ENCODE measurements at places on chromosomes 12 and 14.

DNA sequence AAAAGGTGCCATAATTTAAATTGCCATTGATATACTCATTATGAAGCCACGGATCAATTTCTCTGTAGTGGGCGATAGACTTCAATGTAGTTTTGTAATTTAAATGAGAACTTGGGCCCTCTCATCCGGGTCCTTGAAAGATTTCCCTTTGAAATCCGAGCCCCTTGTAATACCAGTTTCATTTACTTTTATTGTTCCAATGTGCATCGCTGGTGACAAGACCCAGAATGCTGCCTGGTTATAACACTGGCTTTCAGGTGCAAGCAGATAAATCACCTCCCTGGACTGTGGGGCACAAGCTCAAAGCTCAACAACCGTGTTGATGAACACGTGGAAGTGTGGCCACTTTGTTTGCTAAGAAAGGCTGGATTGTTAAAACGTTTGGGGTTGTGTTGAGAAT, 68.9 kb upstream of the FZD10 start:
- no peak for DNase-seq
- H3K4me1 ChIP-seq, result no peaks in the 10 kb centered on the region
- peaks cover 27% of the 10 kb centered on the region for H3K27me3 ChIP-seq
- no peak overlapping the region for H3K27ac ChIP-seq

GRCh38 chr12:24198070-24198469, 248.6 kb upstream of the SOX5 start:
- no peak for DNase-seq
- no peak overlapping the region for H3K4me3 ChIP-seq

DNA sequence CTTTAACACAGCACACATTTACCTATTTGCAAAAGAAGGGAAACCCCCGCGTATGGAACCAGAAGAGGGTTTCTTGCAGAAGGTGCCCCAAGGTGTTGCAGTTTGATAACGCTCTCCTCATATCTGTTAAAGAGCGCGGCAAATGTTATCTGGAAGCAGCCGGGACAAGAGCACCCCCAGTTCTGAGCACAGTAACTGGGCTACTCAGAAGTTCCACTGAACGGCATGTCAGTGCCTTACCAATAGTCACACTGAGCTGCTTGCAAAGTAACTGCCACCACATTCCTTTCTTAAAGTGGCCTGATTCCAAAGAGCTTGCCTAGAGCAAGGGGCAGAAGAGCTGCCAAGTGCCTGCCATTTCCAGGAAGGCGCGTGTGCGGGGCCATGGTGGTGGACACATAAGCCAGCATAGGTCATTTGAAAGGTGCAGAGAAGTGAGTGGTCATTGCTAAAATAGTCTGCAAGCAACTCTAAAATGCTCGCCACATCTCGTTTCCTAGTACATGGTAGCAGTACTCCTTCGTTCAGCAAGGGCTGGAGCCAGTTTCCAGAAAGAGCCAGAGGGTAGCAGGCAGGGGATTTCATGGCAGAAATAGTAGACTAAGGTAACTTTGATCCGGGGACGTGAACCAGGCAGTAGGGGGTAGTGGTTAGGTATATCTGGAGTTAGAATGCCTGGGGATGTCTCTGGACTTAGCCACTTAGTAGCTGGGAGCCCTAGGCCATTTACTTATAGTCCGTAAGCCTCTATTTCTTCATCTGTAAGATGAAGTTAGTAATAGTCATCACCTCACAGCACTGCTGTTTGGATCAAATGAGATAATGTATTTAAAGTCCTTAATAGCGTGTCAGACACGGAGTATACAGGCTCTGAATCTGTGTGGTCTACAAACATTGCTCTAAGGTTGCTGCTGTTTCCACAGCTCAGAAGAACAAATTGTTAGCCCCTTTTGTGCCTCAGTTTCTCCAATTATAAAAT, 37.6 kb downstream of the SPTB start:
- H3K36me3 ChIP-seq, result no peaks in the 10 kb centered on the region
- peak; percentile 10 for DNase-seq
- H3K27me3 ChIP-seq, result peaks cover 67% of the 10 kb centered on the region
- no peak overlapping the region for H3K27ac ChIP-seq
- H3K4me1 ChIP-seq, result no peaks in the 10 kb centered on the region

GRCh38 chr12:131583090-131583712, 127.7 kb upstream of the SFSWAP start:
- H3K27ac ChIP-seq, result no peak overlapping the region

GRCh38 chr14:51527073-51527472, 124.6 kb upstream of the FRMD6 start:
- no peaks in the 10 kb centered on the region for H3K36me3 ChIP-seq
- DNase-seq, result peak; percentile 35
- no peak overlapping the region for H3K4me3 ChIP-seq
- H3K27me3 ChIP-seq, result no peaks in the 10 kb centered on the region
- no peak overlapping the region for H3K27ac ChIP-seq

DNA sequence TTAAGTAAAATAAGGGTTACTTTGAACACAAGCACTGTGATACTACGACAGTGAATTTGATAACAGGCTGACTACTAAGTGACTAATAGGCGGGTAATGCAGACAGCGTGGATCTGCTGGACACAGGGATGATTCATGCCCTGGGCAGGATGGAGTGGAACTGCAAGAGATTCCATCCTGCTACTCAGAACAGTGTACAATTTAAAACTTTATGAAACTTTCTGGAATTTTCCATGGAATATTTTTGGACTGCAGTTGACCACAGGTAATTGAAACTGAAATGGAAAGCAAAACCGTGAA, 46.0 kb downstream of the YEATS4 start:
- no peak overlapping the region for H3K4me3 ChIP-seq
- H3K27me3 ChIP-seq, result no peaks in the 10 kb centered on the region
- H3K4me1 ChIP-seq, result no peaks in the 10 kb centered on the region
- DNase-seq, result no peak

DNA sequence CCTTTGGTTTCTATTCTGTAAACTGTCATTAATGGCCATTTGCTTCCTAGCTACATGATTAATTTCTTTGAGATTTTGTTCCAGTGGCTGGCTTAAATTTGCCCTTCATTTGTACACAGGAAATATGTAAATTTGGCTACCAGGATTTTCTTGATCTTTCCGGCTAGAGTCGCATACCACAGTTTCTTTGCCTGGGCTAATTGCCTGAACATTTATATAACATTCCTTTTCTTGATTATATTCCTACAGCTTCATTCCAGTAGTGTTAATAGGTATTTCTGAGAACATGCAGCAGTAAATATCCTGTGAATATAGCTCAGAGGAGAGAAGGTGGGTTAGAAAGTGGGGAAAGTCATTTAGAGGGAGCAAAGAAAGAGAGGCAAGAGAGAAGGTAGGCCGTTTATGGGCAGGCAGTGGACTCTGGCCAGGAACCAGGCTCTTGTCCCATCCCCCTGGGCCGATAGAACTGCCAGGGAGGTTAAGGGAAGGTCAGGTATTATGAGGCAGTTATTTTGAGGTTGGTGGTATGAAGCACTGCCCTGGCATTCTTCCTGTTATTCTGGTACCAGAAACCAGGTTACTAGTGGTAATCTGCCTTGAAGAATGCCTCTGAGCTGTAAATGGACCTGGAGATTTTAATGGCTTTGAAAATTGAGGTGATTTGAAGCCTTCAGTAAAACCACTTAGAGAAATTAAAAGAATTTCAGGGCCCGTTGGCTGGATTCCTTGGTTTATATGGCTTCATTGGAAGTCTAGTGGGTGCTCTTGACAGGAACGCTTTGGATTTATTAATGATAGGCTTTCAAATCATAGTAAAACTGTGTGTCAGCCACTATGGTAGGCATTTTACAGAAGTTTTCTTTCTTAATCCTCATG, 4.4 kb downstream of the RNF10 start:
- H3K4me1 ChIP-seq, result peaks cover 69% of the 10 kb centered on the region
- no peaks in the 10 kb centered on the region for H3K36me3 ChIP-seq
- H3K27ac ChIP-seq, result peak overlapping the region; percentile 81
- H3K4me3 ChIP-seq, result peak overlapping the region; percentile 91
- no peaks in the 10 kb centered on the region for H3K27me3 ChIP-seq
